ENCODE measurements at places on chromosomes 5 and 9.

DNA sequence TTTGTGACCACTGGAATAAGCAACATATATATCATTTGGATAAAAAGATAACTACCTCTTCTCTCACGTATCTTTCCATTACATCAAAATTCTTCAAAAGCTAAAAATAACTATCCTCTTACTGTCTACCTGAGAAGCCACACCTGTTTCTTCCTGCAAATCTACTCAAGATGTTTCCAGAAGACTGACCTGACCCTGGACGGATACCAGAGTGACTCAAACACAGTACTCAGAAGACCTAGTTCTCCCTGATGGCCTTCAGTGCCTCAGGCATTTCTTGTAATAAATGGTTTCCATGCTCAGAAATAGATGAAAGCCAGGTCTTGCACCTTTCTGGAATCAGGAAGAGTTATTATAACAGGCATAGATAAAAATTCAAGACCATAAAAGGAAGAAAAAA, 245.9 kb upstream of the PIK3R1 start:
- DNase-seq, result no peak

DNA sequence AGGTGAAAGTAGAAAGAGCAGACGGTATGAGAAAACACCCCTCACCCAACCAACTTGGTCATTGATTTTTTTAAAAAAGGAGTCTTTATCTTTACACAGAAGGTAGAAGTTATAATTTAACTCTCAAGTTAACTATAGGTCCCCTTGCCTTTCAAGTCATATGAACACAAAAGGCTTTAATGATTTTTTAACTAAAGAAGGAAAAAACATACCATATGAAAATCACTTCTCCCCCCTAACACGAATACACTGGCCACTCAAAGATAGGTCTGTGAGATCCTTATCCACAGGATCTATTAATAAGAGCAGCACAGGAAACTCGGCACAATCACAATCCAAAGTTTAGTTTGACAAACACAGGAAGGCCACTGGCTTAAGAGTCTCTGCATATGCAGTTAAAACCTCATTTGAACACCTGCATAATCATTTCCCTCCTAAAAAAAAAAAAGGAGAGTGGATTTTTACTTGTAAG, 138.0 kb downstream of the ENC1 start:
- no peak for DNase-seq

GRCh38 chr5:107072967-107073366, 597.8 kb downstream of the EFNA5 start:
- no peak for DNase-seq

DNA sequence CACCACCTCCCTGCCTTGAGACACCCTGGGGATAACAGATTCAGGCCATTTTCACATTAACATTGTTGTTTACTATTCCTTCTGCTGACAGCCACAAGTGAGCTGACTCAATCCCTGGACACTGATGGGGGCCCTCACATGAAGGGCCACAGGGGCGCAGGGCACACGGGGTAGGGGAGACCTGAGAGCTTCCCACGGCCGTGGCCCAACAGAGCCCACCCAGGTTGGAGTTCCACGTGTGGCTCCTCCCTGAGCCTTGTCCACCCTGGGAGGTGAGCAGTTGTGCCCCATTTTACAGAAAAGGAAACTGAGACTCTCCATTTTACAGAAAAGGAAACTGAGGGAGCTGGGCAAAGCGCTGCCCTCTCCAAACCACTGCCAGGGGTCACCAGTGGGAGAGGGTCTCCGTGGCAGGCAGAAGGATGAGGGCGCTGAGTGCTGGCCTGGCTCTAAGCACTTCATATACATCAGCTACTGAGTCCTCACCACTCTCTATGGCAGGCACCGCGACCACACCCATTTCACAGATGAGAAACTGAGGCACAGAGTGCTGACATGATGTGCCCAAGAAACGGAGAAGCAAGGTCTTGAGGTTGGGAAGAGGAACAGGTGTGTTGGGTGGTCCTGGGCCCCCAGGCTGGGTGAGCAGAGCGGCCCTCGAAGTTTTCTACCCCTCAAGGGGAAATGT, 2.3 kb downstream of the NINJ1 start:
- DNase-seq, result no peak

DNA sequence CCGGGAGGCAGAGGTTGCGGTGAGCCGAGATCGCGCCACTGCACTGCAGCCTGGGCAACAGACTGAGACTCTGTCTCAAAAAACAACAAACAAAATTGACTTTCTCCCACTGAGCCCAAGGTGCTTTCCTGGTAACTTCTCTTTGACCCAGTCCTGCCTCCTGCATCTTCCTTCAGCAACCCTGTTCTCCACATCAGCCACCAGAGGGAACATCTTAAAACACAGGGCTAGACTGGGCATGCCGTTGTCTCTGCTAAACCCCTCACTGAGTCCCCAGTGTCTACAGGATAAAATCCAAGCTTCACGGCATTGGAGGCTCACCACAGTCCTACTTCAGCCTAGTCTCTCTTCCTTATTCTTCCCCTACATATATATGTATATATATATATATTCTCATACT, 39.8 kb upstream of the KCNMB1 start:
- no peak for DNase-seq

- no peak for DNase-seq
Measured at GRCh38 chr5:138149530-138149929, 10.3 kb upstream of the NME5 start.

Data from anterior cingulate cortex (tissue), 58 donors.